SK-N-SH (cell line): ENCODE measurements at places on chromosomes 5 and 9. TPM values are rescaled to one million over a fixed set of nuclear protein-coding genes. Genes with fewer than 3 reads are reported as not detected.

- DNase-seq, result no peak
- no peaks in the 10 kb centered on the region for H3K4me1 ChIP-seq
- H3K4me3 ChIP-seq, result no peak overlapping the region
- H3K27ac ChIP-seq, result no peak overlapping the region
Observed at GRCh38 chr5:92424785-92425426, 1041.8 kb upstream of the ARRDC3 start.

The MRPS2 gene
- polyA plus RNA-seq, result 113 and 116 TPM in 2 replicates

The TAF11L12 gene
- not detected in 2 replicates for polyA plus RNA-seq

- H3K27ac ChIP-seq, result no peak overlapping the region
- no peak for DNase-seq
- no peak overlapping the region for H3K4me3 ChIP-seq
- H3K36me3 ChIP-seq, result no peaks in the 10 kb centered on the region
Observed at GRCh38 chr5:128199611-128200010, 116.0 kb downstream of the SLC12A2 start.

DNA sequence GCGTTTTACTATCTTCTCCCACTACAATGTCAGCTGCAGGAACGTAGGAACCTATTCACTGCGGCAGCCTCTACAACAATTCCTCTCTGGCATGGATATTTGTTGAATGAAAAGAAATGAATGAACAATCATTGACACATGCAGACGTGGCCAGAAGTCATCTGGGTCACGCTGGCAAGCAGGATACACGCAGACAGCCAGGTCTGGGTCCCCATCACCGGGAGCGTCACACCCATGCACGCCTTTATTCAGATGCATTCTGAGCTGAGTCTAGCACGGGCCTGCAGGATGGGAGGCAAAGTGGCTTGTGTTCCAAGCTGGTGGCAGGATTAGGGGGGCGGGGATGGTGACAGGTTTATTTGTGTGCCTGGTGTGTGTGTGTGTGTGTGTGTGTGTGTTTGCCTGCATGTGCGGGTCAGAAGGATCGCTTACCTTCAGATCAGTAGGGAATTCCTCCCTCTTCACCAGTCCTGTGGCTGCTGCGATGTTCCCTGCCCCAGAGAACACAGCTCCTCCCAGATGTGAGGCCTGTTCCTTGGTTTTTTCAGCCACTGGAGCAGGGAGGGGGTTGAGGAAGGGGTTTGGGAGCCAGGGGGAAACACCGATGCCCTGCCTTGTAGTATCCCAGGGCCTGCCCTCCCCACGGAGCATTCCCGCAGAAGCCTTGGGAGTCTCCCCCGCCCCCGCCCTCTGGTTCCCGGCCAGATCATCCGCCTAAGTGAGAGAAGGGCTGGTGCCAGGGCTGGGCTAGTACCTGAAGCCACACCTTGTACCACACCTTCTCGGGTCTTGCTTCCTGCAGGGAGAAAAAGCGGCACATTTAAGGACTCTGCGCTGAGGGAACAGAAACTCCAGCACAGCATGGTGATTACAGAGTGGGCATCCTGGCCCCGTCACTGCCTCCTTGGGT is 4.1 kb downstream of the SNCB start:
- peaks cover 16% of the 10 kb centered on the region; the same call in 1 of the 2 replicates for H3K27me3 ChIP-seq
- no peak overlapping the region for H3K4me3 ChIP-seq
- no peaks in the 10 kb centered on the region for H3K36me3 ChIP-seq

DNA sequence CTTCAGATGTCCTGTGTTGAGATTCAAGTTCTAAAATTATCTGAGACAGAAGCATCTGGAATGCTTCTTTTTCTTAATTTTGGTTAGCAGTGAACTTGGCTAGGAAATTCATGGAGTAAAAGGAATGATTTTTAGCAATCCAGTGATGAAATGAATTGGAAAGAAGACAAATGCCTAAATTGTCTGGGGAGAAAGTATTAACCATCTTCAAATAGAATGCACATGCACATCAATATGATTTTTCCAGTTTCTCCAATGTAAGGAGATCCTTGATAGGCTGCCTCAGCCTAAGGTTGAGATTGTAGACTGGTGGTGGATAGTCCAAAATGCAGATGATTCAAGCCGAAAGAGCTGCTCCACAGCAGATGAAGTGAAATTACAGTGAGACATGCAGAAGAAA is 106.7 kb downstream of the PCSK5 start:
- no peak overlapping the region for H3K27ac ChIP-seq
- H3K36me3 ChIP-seq, result no peaks in the 10 kb centered on the region
- no peaks in the 10 kb centered on the region for H3K4me1 ChIP-seq
- H3K4me3 ChIP-seq, result no peak overlapping the region
- H3K27me3 ChIP-seq, result no peaks in the 10 kb centered on the region; the same call in 1 of the 2 replicates
- DNase-seq, result no peak

DNA sequence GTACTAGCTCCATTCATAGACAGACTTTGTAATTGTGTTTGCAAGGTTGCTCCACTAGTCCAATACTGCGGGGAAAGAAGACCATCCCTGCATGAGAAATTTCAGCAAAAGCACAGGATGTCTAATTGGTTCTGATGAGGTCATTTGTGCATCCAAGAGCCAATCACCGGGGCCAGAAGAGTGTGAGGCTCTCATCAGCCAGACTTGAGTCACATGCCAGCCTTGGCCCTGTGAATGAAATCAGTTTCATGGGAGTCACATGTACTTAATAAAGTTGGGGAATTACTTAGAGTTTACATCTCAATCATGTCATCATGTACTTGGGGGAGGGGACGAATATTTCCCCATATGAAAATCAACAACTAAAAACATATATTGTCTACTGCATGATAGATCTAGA is 1236.0 kb downstream of the MAT2B start:
- no peaks in the 10 kb centered on the region; the same call in 1 of the 2 replicates for H3K4me1 ChIP-seq
- H3K27me3 ChIP-seq, result no peaks in the 10 kb centered on the region
- H3K27ac ChIP-seq, result no peak overlapping the region
- no peak overlapping the region for H3K4me3 ChIP-seq
- no peaks in the 10 kb centered on the region for H3K36me3 ChIP-seq

DNA sequence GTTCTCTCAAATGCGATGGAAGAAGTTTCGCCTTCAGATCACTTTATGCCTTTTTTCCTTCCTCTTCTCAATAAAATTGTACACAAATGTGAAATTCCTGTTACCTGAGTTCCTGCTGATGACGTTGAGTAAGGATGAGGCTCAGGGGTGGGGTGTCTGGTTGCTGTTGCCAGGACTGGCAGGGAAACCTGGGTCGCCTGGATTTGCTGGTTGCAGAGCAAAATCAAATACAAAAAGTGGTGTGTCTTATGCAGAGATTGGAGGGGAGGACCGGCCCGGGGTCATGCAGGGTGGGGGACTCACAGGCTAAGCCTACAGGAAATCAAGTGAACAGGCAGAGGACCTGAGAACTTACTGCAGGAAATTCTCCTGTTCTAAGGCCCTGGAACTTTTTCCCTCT is 39.2 kb downstream of the ANXA2R start:
- H3K4me1 ChIP-seq, result no peaks in the 10 kb centered on the region
- DNase-seq, result no peak
- peaks cover 34% of the 10 kb centered on the region; the same call in 1 of the 2 replicates for H3K27me3 ChIP-seq
- H3K36me3 ChIP-seq, result no peaks in the 10 kb centered on the region
- no peak overlapping the region for H3K27ac ChIP-seq

- H3K27me3 ChIP-seq, result no peaks in the 10 kb centered on the region
- H3K36me3 ChIP-seq, result no peaks in the 10 kb centered on the region
- DNase-seq, result no peak
- no peak overlapping the region for H3K27ac ChIP-seq
Observed at GRCh38 chr9:85158512-85158911, 489.0 kb downstream of the NTRK2 start.
